ENCODE measurements at places on chromosomes 6 and 20.

GRCh38 chr6:161830866-161831616 lies 557.2 kb upstream of the AGPAT4 start:
- no peak for DNase-seq

DNA sequence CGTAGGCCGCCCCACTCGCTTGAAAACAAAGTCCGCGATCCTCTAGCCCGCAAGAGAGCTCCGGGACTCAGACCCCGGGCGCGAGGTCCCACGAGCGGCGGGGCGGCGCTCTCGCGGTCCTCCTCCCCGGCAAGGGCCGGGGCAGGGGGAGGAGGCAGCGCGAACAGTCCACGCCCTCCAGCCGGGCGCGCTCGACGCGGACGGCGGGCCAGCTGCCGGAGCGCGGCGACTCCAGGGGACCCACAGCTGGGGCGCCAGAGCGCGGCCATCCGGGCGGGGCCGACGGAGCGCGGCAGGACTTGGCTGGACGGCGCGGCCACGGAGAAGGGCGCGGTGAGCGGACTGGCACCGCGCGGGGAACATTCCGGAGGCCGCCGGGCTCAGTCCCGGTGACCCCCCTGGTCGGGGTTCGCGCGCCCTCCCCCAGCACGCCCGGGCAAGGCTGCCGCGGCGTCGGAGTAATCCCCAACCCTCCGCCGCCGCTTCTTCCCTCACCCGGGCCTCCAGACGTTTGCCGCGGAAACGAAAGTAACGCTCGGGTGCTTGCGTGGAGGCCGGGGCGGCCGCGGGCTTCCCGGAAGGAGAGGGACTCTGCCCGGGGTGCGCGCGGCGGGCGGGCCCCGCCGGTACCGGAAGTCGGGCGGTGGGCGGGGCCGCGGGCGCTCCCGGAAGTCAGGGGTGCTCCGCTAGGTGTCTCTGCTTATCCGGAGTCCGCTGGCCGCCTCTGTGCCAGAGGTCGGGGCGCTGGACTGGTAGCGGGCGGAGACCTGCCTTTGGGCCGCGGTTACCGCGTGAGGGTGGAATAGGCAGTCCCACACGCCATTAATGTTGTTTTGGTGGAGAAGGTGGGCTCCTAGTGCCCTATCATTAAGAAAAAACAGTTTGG lies at the start of gene RIPK1:
RIPK1 (plus strand) TSS at position 166 of the 886 bp plus-strand sequence. CDS start 8,330 bp downstream, outside the sequence.
- peak; percentile 86 for DNase-seq

GRCh38 chr6:29976588-29977424 lies 34.5 kb downstream of the HLA-A start:
- DNase-seq, result peak; percentile 40

GRCh38 chr6:160883999-160884398 lies 107.6 kb upstream of the MAP3K4 start:
- DNase-seq, result no peak

DNA sequence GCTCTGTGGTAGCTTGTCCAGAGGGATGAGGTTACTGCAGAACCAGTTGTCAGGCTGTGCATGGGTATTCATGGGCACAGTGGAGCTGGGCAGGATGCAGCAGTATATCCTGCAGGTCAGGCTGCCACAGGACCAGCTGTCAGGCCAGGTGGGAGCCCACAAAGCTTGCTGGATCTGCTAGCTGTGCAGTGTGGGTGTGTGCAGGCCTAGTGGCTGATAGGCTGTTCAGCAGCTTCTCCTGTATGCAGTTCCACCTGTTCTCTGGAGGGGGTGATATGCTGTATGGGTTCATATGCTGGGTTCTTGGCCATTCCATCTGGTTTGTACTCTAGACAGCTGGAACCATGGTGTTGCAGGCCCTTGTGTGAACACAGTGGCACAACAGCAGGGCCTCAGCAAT lies 40.6 kb upstream of the TPD52L1 start:
- no peak for DNase-seq

GRCh38 chr6:98927534-98927933 lies 20.2 kb downstream of the FBXL4 start:
- no peak for DNase-seq

DNA sequence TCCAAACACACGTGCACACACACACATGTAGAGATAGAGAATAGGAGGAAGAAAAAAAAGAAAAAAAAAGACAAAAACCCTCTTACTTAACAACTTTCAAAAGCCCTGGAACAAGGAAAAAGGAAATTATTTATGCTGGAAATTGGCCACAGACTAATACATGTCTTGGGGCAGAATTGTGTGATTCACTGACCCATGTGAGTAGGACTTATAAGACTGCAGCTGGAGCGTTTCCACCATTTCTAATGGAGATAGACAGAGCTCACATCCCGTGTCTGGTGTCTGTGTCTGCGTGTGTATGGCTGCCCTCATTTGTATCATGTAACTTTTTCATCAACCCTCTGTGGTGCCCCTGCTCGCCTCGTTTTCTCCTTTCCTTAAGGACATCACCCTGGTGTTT lies 99.8 kb upstream of the PDE10A start:
- no peak for DNase-seq

- DNase-seq, result no peak
These were observed 57.3 kb downstream of the OPRM1 start for GRCh38 chr6:154096316-154096715.

GRCh38 chr6:147301070-147301469 lies 96.9 kb downstream of the STXBP5 start:
- no peak for DNase-seq

- DNase-seq, result no peak
These were observed 31.7 kb upstream of the UBR2 start for GRCh38 chr6:42532038-42532669.

DNA sequence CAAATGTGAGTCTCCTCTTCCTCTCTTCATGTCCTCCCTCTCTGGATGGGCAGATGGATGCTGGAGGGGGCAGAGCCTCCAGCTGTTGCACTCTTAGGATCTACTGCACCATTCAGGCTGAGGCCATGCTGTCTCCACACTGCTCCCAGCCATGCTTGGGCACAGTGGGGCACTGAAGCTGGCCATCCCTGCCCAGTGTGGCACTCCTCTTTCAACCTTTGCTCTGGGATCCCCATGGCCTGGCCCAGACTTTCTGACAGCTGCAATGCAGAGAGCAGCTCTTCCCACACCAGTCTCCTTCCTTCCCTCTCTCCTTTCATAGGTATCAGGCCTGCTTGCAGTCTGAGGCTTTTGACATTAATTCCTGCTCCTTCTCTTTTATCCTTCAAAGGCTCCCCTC lies 9.3 kb downstream of the KCNK17 start:
- DNase-seq, result no peak

- no peak for DNase-seq
These were observed 57.7 kb downstream of the TMEM242 start for GRCh38 chr6:157265635-157266034.

DNA sequence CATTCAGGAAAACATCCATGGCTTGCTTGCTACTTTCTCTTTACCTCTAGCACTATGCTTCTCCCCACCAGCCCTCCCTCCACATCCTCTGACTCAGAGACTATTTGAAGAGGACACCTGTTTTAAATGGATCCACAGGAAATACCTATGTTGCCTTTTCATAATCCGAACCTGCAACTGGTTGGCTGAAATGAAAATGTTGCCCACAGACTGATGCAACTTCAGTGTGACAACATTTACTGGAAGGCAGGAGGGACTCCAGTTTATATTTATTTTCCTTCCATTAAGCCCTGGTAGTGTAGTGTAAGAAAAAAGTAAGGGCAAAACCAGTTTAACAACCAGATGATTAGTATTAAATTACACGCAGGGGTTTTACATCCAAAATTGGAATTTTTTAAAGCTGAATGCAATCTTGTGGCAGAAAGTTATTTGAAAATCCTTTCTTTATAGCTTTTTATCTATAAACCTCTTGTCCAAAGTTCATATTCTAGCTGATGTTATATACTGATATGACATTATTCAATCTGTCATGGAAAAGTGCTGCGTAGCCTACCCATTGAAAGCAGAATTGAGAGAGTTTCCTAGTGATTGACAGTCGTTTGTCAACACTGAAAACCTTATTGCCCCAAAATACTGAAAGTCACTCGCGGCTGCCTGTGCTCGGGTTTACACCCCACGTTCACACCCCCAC lies 881 bp upstream of the AIG1 start:
- no peak for DNase-seq

DNA sequence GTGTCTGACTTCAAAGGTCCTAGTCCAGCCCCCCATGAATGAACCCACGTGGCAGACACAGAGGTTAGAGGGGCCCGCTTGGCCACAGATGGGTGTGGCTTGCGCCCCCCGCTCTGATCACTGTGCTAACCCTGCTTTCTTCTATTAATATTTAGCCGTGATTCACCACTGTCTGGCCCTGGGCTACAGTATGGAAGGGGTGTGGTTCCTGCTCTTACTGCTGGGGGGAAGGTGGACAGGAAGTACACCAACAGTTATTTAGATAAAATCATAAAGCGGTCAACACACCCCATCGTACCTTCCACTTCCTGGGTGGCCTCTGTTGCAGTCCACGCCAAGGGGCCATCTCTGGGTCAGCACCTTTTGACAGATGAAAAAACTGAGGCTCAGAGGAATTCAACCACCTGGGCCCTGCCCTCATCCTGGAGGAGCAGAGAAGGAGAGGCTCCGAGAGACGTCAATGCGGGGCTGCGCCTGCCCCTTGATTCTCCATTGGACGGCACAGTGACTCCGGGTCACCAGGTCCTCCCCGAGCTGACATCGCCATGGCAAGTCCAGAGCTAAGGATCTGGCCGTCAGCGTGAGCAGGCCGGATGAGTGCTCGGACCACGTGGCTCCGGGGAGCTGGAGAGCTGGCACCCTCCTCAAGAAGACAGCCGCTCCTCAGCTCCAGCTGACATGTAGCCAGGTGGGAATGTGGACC lies 206.3 kb downstream of the PREX1 start:
- no peak for DNase-seq

- DNase-seq, result no peak
These were observed 1.0 kb upstream of the CDSN start for GRCh38 chr6:31121131-31121790.

DNA sequence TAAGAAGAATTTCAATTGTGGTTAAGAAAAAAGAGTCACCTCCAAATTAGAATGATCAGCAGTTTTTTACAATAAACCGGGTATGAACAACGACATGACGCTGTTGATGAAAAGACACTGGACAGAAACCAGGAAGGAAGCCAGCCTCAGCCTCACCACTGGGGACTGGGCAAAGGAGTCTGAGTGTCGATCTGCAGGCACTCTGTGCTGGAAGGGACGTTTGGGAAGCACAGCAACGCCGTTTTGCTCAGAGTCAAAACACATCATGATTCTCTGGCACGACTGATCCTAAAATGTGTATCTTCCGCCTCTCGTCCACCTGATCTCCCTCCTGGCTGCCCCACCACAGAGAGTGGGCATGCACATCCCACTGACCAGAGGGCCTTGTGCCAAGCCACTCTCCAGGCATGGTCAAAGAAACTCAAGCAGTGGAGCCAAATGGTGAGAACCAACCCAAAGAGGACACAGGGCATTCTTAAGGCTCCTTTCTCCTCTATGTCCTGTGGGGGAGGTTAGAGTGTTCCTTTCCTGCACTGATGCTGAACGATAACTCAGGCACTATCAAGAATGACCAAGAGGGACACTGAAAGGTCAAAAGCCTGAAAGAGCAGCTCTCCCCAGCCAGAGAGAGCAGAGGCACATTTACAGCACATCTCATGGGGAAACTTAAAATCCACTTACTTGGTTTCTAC lies 68.8 kb downstream of the AGPAT4 start:
- DNase-seq, result no peak

DNA sequence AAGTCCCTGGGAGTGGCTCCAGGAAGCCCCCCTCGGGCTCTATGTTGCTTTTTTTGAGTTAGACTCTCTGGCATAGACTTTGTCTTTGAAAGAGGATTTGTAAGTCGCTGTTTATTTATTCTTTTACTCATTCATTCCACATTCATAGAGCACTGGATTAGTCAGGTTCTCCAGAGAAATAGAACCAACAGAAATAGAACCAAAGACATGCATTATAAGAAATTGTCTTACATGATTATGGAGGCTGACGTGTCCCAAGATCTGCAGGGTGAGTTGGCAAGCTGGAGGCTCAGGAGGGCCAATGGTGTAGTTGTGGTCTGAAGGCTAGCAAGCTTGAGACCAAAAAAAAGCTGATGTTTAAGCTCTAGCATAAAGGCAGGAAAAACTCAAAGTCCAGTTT lies 98.3 kb upstream of the CHD6 start:
- no peak for DNase-seq

DNA sequence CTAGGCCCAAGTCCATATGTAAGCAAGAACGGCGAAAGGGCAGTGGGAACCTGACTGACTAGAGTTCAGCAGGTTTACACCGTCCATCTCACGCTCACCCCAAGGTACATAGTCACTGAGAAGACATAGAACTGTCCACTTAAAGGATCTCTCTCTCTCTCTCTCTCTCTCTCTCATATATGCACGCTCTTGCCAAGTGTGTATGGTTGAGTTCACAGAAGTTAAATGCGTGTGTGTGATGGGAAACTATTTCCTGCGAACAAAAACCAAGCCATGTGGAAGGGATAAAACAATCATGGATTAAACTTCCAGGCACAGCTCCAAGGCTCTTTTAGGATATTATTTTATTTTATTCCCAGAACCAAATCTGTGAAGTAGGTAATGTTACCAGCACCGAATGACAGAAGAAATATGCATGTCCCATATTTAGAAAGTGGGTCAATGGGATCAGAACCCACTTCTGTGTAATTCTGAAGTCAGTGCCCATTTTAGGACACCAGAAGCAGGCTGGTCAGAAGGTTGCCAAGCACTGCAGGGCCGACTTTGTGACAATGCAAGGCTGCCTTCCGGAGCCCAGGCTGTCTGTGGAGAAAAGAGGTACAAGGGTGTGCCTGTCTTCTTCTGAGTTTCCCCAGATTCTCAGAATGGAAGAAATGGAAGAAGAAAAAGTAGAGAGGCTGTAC lies 49.2 kb upstream of the MAP7 start:
- DNase-seq, result no peak

DNA sequence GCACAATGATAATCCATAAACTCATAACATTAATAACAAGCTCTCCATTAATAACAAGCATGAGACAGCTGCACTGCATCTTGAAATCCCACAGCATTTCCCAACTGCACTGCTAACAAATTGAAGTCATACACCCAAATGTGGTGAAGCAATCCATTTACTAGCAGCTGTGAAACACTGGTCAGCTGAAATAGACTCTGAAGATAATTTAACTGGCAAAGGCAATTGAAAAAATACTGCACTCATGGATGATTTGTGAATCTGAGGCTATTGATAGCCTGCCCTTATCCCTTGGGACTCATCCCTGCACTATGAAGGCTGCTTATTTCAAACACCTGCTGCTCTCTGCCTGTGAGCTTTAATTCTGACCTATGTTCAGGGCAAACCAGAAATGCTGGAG lies 49.1 kb upstream of the PLCB1 start:
- DNase-seq, result no peak

- no peak for DNase-seq
These were observed 19.9 kb downstream of the ACSS1 start for GRCh38 chr20:25038103-25038410.

Measured in neural crest cell (in vitro differentiated cells).